C1 segment of cervical spinal cord (tissue), 14 donors: ENCODE measurements at places on chromosomes 3 and 15.

DNA sequence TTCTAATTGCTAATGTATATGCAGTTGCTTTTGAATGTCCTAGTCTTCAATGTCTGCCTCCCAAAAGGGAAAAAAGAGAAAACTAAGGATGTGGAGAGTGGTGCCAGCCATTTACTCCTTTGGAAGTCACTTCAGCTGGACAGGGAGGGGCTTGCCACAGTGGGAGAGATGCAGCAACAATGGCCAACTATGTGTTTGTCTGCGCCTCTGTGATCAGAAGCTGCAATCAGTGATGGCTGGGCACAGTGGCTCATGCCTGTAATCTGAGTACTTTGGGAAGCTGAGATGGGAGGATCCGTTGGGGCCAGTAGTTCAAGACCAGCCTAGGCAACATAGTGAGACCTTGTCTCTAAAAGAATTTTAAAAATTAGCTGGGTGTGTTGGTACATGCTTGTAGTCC, 16.7 kb upstream of the CLRN1 start:
- DNase-seq: no peak

GRCh38 chr15:56234804-56235203, 8.9 kb downstream of the RFX7 start:
- no peak for DNase-seq

DNA sequence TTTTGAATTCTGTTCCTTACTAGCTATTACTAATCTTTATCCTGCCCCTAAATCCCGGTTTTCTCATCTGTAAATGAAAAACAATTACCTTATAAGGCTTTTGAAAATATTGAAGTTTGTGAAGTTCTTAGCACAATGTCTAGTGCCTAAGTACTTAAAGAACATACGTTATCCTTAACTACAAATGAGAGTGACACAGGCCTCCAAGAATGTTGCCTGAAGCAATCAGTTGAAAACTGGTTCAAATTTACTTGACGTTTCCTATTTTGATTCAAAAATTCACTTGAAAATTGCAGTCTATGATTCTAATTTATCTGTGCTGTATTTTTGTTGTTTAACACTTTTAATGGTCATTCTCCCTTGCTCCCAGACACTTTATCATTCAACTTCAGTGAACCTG, 3.2 kb downstream of the SENP7 start:
- DNase-seq: no peak

GRCh38 chr3:49020330-49021212, 1.4 kb upstream of the NDUFAF3 start:
- DNase-seq: peak; percentile 61

DNA sequence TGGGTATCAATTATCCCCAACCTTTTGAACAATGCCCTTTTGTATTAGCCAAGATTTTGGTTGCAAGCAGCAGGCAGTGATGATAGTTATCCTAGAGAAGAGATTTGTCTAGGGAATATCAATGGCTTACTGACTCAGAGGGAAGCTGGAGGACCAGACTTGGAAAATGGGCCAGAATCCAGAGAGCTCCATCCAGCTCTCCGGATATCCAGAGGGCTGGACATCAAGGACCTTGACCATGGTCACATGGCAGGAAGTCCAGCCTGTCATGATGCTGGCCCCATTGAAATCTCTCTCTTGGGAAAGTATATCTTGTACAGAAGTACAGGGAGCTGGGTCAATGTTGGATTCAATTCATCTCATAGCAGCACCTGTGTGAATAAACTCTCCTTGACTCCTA, 148.5 kb upstream of the PDZRN3 start:
- DNase-seq: no peak
